Stimulated activated CD4-positive, alpha-beta T cell treated with anti-CD3 and anti-CD28 coated beads, Interleukin-4, amount 100 ng/mL, for 4 hours (primary cell): ENCODE measurements at places on chromosomes 12 and 14.

DNA sequence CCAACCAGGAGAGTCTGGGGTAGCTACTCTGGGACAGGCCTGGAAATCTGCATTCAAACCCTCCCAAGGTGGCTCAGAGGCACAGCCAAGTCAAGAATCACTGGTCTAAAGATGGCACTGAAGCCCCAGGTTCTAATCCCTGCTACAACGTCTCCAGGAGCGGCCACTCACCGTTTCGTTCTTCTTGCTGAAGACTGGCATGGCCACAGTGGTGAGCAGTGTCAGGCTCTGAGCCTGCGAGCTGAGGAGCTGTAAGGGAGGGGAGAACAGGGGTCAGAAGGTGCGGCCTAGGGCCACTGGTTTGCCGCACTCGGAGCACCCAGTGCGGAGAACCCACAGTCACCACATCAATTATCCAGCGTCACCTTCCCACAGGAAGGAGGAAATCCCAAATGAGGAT is 38.8 kb downstream of the CACNA2D4 start:
- DNase-seq = no peak

DNA sequence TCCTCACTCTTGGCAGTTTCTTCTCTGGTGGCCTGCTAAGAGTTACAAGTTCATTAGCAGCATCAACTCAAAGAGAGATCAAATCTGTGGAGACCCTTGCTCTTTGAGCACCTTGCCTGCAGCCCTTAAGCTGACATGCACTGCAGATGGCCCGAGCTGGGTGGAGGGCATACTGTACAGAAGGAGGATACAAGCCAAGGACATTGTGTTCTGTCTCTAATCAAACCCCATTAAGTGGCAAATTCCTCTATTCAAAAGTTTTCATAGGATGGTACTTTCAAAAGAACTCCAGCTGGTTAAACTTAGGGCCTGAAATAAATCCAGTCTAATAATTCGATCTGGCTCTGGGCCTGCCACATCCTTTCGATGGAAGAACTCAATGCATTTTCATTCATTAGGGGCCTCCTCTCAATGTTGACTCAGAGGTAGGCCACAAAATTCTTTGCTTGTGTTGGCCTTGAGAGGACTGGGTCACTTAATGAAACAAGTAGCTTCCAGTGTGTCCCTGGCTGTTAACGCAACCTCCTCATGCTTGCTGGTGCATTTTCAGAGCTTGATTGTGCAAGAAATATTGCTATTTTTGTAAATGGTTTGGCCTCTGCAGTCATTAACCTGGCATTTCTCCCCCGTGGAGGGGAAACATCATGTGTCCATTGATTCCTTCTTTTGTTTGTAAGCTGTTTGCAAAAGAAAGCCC is 318.2 kb downstream of the NUAK1 start:
- DNase-seq = no peak

DNA sequence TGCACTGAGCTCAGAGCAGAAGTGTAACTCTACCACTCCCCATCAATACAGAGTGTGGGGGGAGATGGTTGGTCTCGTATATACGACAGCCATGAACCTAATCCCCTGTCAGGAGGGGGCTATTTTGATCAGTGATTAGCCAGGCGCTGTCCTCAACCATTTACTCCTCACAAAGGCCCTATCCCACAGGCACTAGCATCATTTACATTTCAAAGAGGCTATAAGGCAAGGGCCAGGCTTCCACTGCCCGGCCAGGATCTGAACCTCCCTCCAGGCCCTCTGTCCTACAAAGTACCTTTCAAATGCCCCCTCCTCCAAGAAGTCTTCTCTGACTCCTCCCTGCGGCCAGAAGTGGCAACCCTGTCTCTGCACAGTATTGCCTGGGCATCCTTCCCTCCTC is 74.7 kb downstream of the ITPK1 start:
- no peak for DNase-seq

DNA sequence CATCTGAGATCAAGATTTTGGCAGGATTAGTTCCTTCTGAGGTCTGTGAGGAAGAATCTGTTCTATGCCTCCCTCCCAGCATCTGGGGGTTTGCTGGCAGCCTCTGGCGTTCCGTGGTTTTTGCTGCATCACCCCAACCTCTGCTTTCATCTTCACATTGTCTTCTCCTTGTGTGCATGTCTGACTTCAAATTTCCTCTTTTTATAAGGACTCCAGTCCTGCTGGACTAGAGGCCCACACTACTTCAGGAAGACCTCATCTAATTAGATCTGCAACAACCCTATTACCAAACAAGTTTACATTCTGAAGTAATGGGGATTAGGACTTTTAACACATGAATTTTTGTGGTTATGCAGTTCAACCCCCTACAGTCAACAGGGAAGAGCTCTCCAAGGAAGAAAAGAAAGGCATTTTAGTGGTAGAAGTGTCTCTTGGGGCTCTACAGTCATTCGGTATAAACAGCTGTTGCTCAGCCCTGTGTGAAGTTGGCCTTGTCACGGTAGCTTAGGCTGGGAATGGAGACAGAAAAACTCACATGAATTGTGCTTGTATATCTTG is 89.7 kb downstream of the CAND1 start:
- DNase-seq = no peak

GRCh38 chr14:64704143-64704742 is at the start of gene PLEKHG3:
Gene PLEKHG3, plus strand, starts transcription at chr14:64704424. Its CDS starts 23,208 bp downstream, at chr14:64727632.
- DNase-seq = no peak

- DNase-seq = no peak
Observed at GRCh38 chr14:105500726-105501101, 9.7 kb downstream of the TEDC1 start.

GRCh38 chr12:6943389-6943721 is 261 bp upstream of the RNU7-1 start:
- peak; percentile 58 for DNase-seq

- no peak for DNase-seq
Observed at GRCh38 chr12:110247340-110248095, 33.5 kb upstream of the ATP2A2 start.

DNA sequence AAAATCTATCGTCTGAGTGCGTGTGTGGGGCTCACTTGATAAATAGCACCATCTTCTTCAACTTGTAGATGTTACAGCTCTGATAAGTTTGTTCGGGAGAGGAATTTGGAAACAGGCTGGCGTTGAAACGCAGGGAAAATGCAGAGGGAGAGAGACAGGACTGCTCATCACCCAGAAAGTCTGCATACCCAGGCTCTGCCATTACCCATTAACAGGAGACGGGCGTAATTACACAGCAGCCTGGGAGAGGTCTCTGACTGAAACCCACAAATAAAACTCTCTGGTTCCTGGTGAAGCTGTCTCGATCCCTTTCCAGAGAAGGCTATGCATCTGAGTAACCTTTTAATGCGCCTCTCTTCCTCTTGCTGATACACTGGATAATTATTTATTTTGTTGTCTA is 547.3 kb downstream of the BCL11B start:
- no peak for DNase-seq

DNA sequence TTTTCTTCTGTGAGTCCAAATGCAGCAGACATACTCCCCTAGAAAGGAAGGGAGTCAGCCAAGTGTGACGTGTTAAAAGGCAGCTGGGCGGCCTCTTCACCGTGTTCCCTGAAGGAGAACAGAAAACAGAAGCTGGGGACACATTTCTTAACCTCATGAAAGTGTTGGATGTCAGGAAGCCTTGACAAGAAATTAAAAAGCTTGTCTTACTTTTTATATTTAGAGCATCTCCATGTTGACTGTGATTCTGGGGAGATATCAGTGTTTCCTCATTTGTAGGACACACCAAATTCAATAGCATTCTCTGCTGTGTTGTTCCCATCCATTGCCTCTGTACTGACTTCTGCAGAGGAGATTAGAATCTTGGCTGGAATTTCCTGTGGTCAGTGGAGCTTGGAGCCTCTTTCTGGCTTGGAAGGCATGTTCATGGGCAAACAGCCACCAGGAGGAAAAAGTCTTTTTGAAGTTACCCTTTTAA is 93.7 kb downstream of the RMST start:
- DNase-seq = no peak

- no peak for DNase-seq
Observed at GRCh38 chr14:20492486-20492885, 12.9 kb upstream of the RNASE10 start.
